ENCODE measurements at places on chromosomes 1 and 21.

DNA sequence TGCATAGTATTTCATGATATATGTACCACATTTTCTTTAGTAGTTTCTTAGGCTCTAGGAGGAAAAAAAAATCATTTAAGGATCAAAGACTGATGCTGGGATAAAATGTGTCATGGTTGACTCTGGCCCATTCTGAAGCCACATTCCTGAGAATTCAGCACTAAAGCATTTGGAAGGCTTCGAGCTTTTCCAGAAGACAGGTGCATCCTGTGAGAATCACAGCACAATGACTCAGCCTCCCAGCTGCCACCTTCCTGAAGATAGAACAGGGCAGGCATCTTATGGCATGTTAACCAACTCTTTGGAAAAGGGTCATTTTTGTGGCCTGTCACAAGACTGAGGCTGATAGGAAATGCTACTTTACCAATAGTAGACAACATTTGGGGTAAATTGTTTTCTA lies 359.9 kb downstream of the PCP4 start:
- no peak for DNase-seq

GRCh38 chr1:245213066-245213831 lies 58.5 kb downstream of the KIF26B start:
- no peak for DNase-seq

GRCh38 chr21:32322676-32323075 lies 24.0 kb downstream of the MRAP start:
- DNase-seq = no peak

GRCh38 chr1:168178227-168178637 lies 530 bp upstream of the TIPRL start:
- no peak for DNase-seq
